ENCODE measurements at places on chromosomes 12 and 14.

- no peak for DNase-seq
Observed at GRCh38 chr12:20268771-20269170, 99.6 kb upstream of the PDE3A start.

DNA sequence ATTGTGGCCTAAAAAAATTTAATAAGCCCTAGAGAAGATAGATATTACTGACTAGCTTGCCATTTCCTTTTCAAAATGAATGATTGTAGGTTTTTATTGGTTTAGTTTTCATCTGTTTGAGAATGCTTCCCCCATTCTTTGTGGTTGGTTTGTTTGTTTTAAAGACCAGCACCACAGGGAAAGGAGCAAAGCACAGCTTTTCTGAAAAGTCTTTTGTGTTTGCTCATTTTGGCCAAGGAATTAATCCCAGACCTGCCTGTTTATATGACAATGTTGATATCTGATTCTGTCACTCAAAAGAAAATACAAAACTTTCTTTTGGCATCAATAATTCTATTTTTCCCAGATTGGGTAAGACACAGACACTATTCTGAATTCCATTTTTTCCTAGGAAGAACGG lies 312.5 kb upstream of the FLRT2 start:
- DNase-seq, result no peak

- DNase-seq, result peak; percentile 17
Observed at GRCh38 chr12:14514154-14514842, 53.4 kb downstream of the PLBD1 start.

- DNase-seq, result no peak
Observed at GRCh38 chr14:66383771-66384170, 102.4 kb upstream of the CCDC196 start.

- no peak for DNase-seq
Observed at GRCh38 chr12:128079446-128079845, 187.5 kb upstream of the TMEM132C start.

Data from NCI-H2081 (cell line).